ENCODE measurements at places on chromosomes 2 and 18.

GRCh38 chr2:28401948-28402550, 9.4 kb downstream of the FOSL2 start:
- no peak for DNase-seq

DNA sequence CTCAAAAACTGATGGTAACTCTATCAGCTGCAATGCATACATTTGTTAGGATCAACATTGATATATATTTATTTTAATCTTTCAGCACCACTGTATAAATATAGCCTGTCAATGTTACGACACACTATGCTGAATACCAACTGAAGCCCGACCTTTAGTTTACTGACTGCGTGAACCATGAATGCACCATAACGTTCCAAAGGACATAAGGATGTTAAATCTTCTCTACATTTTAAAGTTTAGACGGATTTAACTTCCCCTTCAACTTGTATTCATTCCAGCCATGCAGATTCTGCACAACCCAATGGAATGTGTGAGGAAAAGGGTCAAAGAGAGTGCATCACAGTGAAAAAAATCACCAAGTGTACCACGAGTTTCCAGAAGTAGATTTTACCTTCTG, 489.5 kb downstream of the IRS1 start:
- no peak for DNase-seq

DNA sequence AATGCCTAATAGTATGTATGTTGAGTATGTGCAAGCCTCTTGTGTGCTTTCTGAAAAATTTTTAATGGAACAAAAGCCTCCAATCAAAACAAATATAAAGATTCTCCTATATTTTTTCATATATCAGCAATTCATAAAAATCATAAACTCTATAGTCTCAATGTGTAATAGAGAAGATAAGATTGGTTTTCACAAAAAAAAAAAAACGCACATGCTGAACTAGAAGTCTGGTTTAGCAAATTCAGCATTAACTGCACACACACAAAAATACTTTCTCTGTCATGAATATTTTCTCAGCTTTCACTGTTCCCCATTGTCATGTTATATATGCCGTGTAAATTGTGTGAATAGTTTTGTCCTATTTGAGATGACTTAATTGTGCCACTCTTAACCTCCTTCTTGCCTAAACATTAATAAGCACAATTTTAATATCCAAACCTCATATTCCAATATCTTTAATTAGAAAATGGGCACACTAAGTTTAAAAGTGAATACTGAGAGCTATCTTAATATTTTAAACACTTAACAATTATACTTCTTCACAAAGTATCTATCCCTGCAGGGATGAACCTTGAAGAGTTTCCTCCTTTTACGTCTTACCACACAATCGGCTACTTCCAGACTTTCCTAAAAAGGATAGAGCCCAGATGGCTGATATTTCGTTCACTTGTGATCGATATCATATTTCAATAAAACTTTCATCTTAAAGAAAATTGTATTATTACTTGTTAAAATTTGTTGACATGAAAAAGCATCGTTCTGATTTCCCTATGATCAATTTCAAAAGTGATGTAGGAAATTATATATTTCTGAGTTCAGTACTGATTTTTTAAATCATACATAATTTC, 242.7 kb downstream of the TCF4 start:
- DNase-seq = no peak

- DNase-seq = no peak
These were observed 65.4 kb downstream of the CRACDL start for GRCh38 chr2:98870516-98871158.

DNA sequence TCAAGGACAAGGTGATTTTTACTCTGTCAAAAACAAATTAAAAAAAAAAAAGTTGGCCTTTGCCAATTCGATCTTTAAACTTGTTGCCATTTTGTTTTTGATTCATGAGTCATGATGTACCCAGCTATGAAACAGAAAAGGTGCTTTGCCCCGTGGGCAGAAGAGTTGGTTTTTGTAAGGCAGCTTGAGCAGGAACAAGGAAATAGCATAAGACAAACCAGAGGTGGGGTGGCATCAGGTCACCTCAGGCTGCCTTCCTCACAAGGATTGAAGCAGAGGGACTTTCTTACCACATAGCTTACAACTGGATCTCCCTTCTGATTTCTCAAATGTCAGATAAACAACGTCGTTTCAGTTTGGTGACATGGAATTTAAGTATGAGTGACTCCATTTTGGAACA, 123.8 kb downstream of the ARL4C start:
- DNase-seq = no peak

DNA sequence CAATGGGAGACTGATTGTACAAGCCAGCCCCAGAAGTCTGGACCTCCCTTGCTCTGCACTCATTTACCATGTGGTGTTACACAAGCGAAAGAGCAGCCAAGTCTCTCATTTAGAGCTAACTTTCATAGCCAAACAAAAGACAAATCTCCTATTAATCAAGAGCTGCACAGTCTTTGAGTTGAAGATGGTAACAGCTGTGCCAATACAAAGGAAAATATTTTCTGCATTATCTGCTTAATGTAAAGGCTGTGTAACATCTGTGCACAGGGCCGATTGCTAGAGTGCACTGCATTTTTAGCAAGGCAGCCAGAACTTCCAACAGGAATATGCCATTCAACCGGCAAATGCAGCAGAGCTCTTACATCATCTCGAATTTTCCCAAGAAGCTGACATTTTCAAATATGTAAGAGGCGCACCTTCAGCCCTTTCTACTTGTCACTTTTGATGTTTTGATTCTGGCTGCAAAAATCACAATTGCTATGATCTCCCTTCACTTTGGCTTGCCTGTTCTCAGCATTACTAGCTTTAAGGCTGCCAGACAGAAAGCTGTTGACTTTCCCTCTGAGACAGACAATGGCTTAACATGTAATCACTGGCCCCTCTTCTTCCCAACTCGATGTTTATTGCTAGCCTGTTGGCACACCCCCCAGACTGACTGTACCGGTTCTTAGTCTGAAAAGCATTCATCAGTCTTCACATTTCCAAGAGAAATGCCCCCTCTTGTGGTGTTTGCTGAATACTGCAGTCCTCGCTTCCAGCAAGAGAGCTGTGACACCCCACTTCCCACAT, 96.9 kb upstream of the TANK start:
- DNase-seq = peak; percentile 74

GRCh38 chr2:192073878-192074277, 120.9 kb downstream of the TMEFF2 start:
- DNase-seq = no peak

- DNase-seq = no peak
These were observed 7.2 kb upstream of the NEU4 start for GRCh38 chr2:241801611-241802420.

GRCh38 chr2:38038682-38039081, 37.3 kb downstream of the CYP1B1 start:
- DNase-seq = no peak

DNA sequence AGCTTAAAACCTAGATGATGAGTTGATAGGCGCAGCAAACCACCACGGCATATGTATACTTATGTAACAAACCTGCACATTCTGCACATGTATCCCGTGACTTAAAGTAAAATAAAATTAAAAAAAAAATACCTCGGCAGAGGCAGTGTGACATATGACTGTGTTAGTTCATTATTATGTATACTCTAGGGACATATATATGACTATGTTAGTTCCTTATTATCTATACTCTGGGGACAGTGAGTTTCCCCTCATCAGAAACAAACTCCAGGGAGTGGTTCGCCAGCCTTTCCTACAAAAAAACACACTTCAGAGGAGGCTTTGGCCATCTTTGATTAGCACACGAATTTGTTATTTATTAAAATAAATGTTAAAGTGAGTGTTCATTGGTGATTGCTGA, 209.5 kb downstream of the PIEZO2 start:
- DNase-seq = no peak
